ENCODE measurements at places on chromosomes 1 and 21. TPM values are rescaled to one million over a fixed set of nuclear protein-coding genes. Genes with fewer than 3 reads are reported as not detected.
A peak's percentile ranks its signal among the peaks of the same experiment; 100 is the strongest.

The GPR37L1 gene
- total RNA-seq, result 0.04 TPM

- DNase-seq, result no peak
These were observed 19.7 kb upstream of the IFNLR1 start for GRCh38 chr1:24206516-24207394.

DNA sequence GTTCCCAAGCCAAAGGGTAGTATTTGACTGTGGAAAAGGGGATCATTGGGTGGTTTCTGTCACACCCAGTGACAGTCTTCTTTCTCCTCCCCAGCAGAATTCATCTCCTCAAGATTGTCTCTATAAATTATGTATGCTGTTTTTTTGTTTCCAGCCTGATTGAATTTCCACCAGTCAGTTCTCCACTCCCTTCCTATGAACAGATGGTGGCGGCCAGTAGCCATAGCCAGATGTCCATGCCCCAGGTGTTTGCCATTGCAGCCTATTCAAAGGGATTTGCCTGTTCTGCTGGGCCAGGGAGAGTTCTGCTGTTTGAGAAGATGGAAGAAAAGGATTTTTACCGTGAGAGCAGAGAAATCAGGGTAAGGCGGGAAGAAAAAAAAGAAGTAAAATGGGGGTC is 12.9 kb downstream of the CFAP57 start:
- no peak for DNase-seq

DNA sequence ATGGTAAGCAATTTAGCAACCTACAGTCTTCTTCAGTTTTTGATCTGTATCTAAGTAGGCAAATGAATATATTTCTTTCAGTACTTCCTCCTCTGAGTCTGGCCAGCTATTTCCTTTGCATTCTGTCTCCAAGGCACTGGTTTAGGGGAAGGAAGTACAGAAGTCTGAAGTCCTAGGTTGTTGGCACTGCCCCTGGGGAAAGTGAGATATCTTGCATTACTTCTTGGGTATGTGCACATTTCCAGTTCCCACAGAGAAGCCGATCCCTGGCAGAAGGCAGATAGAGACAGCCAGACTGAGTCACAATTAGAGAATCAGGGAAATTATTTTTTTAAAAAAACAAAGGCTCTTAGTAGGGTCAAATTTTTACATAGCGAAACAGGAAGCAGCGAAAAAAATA is 98.8 kb downstream of the RASAL2 start:
- peak; percentile 26 for DNase-seq

- DNase-seq, result no peak
These were observed 2162.0 kb downstream of the MRPL39 start for GRCh38 chr21:23445307-23445706.

GRCh38 chr1:119219711-119220110 is 79.3 kb upstream of the WARS2 start:
- no peak for DNase-seq

DNA sequence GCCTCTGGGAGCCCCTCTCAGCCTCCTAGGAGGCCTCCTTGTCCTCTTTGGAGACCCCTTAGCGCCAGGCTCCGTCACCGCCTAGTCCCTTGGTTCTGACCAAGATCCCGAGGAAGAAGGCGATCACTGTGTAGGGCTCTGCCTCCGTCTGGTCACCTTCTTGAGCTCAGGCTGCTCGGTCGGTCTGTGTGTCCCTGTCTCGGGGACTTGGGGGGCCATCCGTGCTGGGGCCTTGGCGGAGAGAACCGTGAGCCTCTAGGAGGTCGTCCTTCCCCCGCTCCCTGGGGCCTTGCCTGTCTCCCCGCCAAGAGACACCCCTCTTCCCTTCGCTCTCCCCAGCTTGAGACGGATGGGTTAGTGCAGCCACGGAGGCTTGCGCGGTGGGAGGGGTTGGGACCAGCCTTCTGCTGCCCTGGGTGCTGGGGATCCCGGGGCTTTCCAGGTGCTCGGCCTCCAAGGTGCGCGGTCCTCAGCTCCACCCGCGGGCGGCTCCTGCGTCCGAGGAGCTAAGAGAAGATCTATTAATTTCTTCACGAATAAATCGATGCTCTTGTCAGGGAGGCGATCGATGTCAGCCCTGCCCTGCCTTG is 701 bp upstream of the INSRR start:
- no peak for DNase-seq

The ST6GALNAC5 gene
- total RNA-seq, result 10.8 TPM

- no peak for DNase-seq
These were observed 4.8 kb upstream of the SELENON start for GRCh38 chr1:25795211-25795610.

The ACKR1 gene
- total RNA-seq, result not detected

- DNase-seq, result no peak
These were observed 58.6 kb upstream of the C8B start for GRCh38 chr1:57024428-57024827.

DNA sequence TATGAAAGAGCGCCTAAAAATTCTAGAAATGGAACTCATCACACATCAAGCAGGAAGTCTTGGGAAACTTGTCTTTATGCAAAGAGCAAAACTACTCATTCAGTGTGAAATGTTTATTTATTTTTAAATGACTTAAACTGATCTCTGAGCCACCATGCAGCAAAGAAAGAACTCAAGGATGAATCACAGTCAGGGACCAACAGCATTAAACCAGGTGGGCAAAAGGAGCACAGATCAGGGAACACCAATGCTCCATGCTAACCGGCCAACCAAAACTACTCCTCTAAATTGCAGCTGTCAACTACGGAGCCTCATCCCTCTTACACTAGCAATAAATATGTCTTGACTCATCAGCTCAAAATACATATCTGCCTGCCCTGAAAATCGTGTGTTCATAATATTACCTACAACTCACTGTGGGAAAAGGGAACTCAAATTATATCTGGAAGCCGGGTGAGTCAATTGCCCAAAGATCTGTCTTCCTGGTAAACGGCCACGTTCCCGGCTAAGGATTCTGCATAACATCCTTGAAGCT is 129.2 kb downstream of the PTPN14 start:
- no peak for DNase-seq

The FHL3 gene
- 48.0 TPM for total RNA-seq

- DNase-seq, result no peak
These were observed 4.5 kb downstream of the FCAMR start for GRCh38 chr1:206965781-206966180.

The TNNT2 gene
- total RNA-seq, result 0.89 TPM

DNA sequence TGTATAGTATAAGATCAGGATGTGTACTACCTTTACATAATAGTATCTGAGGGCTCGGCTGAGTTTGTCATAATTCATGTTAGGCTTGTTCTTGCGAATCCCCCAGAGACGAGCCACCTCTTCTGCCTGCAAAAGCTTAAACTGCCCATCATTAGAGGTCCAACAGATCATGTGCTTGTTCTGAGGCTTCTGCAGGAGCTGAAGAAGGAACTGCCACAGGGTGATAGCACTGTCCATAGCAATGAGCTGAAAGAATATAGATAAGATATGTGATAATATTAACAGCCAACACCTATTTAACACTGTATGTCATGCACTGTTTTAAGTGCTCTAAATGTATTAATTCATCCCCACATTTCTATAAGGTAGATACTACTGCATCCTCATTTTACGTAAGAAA is 8.2 kb downstream of the ELK4 start:
- no peak for DNase-seq

GRCh38 chr1:98057236-98057910 is 136.5 kb upstream of the DPYD start:
- DNase-seq, result no peak

GRCh38 chr1:226661965-226662364 is 77.1 kb downstream of the ITPKB start:
- no peak for DNase-seq

DNA sequence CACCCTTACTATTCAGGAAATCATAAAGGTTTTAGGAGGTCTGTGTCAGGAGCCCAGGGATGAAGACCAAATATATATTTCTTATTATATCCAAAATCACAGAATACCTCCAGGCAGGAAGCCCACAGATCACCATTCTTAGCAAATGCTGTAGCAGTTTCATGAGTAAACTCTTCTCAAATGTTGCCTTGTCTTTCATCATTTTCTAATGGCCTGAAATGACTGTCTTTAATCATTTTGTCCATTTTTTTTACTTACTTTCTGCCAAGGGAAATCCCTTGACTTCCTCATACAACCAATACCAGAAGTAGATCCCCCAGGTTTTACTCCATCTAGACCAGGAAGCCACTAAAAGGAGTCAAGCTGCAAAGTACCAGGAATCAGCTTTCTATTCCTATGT is 32.4 kb downstream of the PSMG1 start:
- no peak for DNase-seq

GRCh38 chr1:116835161-116835560 is 74.6 kb upstream of the PTGFRN start:
- DNase-seq, result no peak

The IL20 gene
- not detected for total RNA-seq

The MR1 gene
- 2.5 TPM for total RNA-seq

- no peak for DNase-seq
These were observed 281.4 kb downstream of the GRIK1 start for GRCh38 chr21:29658177-29658933.

The RABIF gene
- total RNA-seq, result 11.5 TPM

The CELA2A gene
- total RNA-seq, result not detected

The GJA8 gene
- not detected for total RNA-seq

The EXO1 gene
- total RNA-seq, result 4.4 TPM

DNA sequence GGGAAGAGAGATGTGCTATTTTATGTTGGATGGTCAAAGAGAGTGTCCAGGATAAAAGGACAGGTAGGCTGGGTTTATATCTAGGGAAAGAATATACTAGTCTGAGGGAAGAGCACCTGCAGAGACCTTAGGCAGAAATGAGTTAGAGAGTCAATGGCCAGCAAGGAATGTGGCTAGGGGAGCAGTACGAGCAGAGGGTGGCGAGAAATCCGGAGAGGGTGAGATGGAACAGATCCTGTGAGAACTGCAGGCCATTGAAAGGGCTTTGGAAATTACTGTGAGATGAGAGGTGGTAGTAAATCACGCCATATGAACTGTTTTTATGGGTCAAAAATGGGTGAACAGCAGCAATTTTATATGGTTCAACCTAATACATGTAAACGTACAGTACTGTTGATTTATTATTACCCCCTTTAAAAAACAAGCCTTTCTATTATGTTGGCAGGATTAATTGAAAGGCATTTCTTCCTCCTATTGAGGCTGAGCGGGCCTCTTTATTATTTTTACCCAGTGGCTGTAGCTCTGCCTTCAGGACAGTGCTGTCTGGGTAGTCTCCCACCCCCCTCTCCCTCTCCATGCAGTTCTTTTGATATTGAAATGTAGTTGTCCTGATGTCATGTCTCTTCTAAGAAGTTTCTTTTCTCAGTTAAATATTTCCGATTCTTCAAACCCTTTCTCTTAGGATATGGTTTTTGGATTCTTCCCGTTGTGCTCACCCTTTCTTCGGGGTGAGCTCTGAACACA is 75.2 kb upstream of the CD1D start:
- DNase-seq, result no peak

GRCh38 chr1:246949956-246950355 is 18.2 kb upstream of the AHCTF1 start:
- no peak for DNase-seq

The SLC6A9 gene
- total RNA-seq, result 20.1 TPM

DNA sequence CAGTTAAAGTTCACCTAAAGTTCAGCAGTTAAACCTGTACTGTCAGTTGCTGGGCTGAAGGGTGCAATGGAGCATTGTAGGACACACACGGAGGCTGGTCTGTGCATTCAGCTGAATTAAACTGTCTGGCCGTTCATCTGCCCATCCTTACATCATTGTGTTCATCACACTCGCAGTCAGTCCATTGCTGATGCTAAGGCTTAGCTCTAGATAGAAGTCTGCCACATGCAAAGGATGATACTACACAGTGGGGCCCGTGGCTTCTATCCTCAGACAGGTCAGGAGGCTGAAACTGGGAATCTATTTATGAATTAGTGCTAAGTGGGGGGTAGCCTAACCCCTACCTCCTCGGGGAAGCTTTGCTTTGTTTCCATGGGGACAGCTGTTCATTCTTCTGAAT is 60.4 kb downstream of the CNIH3 start:
- DNase-seq, result no peak

DNA sequence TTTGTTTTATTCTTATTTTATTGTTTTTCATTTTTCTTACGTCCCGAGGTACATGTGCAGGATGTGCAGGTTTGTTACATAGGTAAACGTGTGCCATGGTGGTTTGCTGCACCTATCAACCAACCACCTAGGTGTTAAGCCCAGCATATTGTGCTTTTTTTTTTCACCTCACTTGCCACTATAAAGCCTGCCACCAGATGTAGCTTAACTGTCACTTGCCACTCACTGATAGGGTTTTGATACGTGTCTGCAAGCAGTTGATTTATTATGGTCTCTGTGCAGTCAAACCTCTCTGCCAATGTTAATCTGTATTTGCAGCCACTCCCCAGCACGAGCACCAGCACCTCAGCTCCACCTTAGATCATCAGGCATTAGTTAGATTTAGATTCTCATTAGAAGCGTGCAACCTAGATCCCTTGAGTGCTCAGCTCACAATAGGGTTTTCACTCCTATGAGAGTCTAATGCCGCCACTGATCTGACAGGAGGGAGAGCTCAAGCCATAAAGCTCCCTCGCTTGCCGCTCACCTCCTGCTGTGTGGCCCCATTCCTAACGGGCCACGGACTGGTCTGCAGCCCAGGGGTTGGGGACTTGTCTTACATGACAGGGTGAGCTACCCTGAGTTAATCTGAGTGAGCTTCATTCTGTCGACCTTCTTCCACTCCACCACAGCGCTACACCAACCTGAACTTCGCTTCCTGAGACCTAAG is 17.9 kb upstream of the ABCG1 start:
- no peak for DNase-seq

DNA sequence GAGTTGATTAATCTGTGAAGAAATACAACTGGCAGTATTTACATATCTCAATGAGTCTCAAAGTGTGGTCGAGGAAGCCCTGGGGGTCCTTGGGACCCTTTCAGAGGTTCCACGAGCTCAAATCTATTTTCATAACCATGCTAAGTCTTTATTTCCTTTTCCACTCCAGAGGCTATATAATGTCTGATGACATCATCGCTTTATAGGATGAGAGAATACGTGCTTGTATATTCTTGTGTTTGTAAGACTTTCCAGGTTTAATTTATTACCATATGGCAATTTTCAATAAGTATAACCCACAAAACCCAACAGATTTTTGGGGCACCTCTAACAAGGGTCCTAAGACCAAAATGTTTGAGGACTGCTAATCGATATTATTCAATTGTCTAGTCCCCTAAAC is 1.4 kb upstream of the SLC19A2 start:
- DNase-seq, result no peak

The EFNA1 gene
- total RNA-seq, result 126 TPM

The CDC7 gene
- 5.7 TPM for total RNA-seq

The LRIG2 gene
- total RNA-seq, result 8.3 TPM

The TNFAIP8L2 gene
- not detected for total RNA-seq

DNA sequence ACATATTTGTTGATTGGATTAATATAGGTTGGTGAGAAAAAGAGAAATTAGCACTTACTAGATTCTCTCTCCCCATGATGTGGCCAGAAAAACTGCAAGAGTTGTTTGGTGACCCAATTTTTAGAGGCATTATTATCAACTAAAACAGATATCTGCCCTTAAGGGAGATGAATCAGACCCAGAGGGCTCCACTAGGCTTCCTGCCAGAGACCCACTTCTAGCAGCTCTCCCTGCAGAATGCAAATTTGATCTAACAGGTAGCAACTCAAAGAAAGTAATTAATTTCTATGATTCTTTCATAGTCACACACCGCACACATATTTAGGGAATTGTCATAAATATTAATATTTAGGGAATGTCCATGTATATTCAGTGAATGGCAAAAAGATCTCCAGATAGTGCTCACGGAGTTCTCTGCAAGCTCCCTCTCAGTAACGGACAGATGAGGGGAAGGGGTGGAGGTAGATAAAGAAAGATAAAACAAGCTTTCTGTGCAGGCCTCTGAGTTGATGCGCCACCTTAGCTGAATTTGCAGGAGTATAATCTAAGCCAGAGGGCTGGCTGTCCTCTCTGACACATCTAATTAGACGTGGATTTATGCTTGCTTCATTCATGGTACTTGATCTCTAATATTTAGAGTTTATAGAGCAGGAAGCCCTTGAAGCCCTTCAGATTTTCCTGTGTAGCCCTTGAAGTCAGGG is 84.1 kb upstream of the CCDC190 start:
- no peak for DNase-seq

Measured in kidney epithelial cell (primary cell).